ENCODE measurements at places on chromosomes 2 and 18.

DNA sequence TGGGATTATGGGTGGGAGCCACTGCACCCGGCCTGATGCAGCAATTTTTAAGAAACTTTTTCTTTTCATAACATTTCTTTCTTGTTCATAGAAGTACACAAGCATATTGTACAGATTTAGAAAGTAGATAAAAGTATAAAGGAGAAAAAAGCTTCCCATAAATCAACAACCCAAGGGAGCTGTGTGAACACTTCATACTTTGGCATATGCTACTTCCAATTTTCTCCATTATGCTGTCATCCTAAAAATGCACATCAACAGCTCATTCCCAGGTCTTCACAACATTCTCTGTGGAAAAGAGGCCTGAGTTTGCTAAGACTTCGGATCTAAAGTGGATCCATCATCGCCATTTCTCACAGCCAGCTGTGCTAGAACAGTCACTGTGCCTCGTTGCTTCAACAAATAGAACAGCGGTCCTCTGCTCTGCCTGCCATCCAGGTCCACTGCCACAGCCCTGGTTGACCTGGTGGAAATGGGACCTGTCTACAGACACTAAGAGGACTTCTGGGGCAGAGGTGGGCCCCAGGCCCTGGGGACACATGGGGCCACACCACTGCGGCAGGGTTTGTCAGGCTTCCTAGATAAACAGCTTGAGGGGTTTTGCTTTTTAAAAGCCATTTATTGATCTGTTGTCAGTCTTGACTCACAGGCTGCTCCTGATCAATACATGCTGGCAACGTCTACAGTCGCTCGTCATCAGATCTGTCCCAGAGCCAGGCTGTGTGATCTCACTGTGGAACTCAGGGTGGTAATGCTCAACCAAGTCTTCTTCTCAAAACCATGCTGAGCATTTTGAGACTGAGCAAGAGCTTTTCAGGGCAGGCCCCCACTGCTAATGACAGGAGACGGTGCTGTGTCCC is 72.7 kb upstream of the MGAT4A start:
- no peak for DNase-seq

- DNase-seq = no peak
Measured at GRCh38 chr2:44233450-44234128, 41.7 kb upstream of the SLC3A1 start.

DNA sequence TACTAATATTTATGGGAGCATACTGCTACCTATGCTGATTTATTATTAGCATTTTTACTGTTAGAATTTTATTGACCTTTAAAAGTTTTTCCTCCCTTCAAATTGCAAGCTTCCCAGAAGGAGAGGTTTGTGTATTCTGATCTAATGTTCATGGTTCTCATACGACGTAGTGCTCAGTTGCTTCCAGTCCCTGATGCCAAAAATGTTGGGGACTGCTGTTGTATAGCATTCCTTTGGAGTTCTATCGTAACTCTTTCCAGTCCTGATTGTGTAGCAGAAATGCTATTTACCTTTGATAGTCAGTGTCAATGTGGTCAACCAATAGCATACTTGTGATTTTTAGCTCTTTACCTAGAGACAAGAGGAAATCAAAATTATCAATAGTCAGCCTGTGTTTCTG is 69.5 kb upstream of the ZSWIM2 start:
- DNase-seq = no peak

DNA sequence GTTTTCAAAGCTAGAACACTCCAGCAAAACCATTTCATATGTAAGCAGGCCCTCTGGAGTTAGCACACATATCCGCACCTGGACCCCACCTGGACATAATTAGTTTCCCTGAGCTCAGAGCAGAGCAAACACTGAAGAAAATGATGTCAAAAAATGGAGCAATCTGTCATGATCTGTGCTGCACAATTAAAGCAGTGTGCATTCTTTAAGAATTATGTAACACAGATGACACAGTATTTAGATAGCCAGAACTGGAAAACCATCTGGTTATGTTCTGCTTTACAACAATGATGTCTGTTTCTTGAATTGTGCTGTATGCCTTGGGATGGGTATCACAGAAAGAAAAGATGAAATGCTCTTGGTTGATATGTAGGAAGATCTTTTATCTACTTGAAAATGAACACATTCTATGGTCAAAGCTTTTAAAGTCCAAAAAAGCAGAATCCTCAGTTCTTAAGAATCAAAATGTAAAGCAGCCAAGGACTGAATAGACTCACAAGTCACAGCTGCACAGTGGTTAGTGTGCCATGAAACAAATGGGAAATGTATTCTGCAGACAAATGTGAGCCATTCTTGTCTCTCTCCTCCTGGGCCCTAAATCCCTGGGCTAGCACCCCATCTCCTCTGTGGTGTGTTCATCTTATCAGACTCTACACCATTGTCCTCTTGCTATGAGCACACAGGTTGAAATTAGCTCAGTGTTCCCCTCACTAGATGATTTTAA is 36.8 kb downstream of the HRH4 start:
- no peak for DNase-seq
